Activated naive CD4-positive, alpha-beta T cell treated with anti-CD3 and anti-CD28 coated beads for 36 hours (primary cell): ENCODE measurements at places on chromosomes 16 and 17. TPM values are rescaled to one million over a fixed set of nuclear protein-coding genes. Genes with fewer than 3 reads are reported as not detected.

Gene CA7
- total RNA-seq = not detected

GRCh38 chr17:43822570-43823190 lies 10.3 kb downstream of the MPP3 start:
- no peak for DNase-seq

Gene MT4
- total RNA-seq = not detected

DNA sequence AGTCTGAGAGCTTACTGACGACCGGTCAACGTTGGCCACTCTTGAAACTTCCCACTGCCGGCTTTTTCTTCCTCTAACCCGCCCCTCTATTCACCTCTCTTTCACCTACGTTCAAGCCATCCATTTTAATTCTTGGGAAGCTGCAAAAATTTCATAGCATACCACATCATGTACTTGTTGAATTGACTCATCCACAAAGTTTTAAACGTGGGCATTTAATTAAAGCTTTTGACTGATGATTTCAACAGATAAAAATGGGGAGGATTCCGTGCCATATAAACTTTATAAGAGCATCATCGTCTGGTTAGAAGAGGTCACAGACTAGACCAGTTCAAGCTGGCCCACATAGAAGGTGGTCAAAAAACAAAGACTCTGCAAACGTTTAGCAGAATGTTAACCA lies 22.5 kb downstream of the VPS53 start:
- no peak for DNase-seq

Gene THAP11
- total RNA-seq = 20.6 TPM

GRCh38 chr16:77696149-77696548 lies 26.2 kb upstream of the NUDT7 start:
- DNase-seq = no peak

DNA sequence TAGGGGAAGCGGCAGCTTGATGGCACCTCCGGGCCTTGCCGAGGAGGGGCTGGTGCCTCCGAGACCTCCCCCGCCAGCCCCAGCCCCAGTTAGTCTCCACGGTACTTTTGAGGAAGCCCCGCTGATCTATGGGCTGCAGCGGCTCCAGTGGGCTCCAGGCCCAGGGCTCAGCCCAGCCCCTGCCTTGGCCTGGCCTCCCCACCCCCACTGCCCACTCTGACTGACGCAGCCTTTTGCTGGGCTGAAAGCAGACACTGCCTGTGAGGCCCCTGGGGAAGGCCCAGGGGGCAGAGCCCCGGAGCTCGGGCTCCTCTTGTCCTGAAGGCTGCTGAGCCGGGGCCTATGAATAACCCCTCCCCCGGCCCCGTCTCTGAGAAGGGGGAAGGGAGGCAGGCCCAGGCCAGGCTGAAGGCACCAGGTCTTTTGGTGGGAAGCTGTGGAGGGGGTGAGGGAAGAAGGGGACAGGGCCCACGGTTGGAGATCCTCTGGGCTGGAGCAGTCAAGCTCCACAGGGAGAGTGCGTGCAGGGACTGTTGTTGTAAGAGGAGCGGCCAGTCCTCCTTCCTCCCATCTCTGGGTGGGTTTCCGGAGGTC lies 7.5 kb upstream of the SMTNL2 start:
- DNase-seq = no peak

GRCh38 chr16:57009643-57010170 lies 20.4 kb downstream of the NLRC5 start:
- DNase-seq = no peak

GRCh38 chr17:15265131-15265530 lies at the start of gene PMP22:
Gene PMP22, minus strand, starts transcription at chr17:15265326. Its CDS starts 4,599 bp downstream, at chr17:15260727.
- DNase-seq = no peak

DNA sequence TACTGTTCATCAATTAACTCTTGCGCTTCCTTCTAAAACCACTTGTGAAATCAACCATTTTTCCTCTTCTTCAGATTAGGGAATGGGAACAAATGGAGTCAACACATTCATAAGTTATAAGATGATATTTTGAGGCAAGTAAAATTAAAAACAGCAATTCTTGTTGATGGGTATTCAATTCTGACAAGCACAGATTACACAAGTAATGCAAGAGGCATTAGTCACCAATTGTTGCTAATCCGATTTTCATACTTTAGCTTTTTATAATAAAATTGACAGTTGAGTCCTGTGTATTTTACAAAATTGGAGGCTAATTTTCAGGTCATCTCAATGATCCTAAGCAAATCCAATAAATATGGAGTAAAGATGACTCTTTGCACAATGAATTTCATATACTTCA lies 918.4 kb upstream of the SOX9 start:
- DNase-seq = no peak

Gene TIMP2
- total RNA-seq = 0.35 TPM

- no peak for DNase-seq
Observed at GRCh38 chr16:26710450-26710849, 356.3 kb upstream of the C16orf82 start.

GRCh38 chr16:2086812-2087747 lies 39.3 kb downstream of the TSC2 start:
- no peak for DNase-seq

GRCh38 chr16:67150047-67150832 lies 558 bp downstream of the B3GNT9 start:
- peak; percentile 51 for DNase-seq

Gene TP53TG3C
- not detected for total RNA-seq

DNA sequence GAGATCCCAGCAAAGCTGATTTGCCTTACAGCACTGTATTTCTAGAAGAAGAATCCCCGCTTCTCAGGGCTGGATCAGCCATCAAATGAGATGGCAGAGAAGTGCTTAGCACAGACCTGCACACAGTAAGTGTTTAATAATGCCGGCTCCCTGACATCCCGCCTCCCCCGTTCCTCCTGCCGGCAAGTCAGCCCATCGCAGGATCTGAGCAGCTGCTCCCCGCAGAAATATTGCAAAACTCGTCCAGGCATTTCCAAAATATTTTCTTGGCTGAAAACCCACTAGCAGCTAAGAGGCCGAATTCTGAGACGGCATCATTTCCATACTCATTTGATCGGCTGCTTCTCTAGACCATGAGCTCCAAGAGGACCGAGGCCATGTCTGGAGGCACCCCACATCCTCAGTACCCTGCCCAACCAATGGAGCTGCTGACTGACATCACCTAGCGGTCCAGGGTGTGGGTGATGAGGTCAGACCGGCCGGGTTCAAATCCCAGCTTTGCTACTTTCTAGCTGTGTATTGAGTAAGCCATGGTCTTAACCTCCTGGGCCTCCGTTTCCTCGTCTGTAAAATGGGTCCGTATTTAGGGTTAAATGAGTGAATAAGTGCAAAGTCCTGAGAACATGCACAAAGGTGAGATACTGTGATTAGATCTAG lies 251.5 kb downstream of the KATNIP start:
- no peak for DNase-seq

DNA sequence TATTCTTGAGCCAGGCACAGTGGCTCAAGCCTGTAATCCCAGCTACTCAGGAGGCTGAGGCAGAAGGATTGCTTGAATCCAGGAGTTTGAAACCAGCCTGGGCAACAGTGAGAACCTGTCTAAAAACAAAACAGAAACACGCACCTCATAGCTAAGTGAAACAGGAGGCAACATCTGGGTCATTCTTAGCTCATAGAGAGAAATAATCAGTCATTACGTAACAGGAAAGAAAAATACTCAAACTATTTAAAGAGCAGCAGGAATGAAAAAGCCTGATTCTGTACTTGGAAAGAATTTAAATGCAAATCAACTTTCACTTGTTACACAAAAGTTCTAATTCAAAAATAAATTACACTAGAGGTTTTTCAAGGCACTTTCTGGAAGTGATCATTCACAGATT lies 17.2 kb downstream of the CHCT1 start:
- no peak for DNase-seq

DNA sequence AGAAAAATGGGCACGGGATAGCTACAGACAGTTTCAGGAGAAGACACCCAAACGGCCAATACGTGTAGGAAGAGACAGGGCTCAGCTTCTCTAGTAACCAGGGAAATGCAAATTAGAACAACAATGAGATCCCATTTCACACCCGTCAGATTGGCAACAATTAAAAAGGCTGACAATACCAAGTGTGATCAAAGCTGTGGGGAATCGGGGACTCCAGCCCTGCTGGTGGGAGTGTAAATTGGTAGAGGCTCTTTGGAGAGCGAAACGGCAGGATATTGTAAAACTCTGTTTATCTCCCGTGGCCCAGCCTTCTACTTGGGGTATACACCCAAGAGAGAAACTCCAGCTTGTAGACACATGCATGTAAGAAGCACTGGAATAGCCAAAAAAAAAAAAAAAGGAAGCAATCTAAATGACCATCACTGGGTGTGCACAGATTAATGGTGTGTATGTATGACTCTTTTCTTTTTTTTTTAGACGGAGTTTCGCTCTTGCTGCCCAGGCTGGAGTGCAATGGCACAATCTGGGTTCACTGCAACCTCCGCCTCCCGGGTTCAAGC lies 27.5 kb downstream of the MYBBP1A start:
- no peak for DNase-seq

Gene EXOC3L1
- not detected for total RNA-seq

- DNase-seq = no peak
Observed at GRCh38 chr16:13999895-14000425, 71.2 kb upstream of the MRTFB start.

Gene FOXL1
- total RNA-seq = not detected

DNA sequence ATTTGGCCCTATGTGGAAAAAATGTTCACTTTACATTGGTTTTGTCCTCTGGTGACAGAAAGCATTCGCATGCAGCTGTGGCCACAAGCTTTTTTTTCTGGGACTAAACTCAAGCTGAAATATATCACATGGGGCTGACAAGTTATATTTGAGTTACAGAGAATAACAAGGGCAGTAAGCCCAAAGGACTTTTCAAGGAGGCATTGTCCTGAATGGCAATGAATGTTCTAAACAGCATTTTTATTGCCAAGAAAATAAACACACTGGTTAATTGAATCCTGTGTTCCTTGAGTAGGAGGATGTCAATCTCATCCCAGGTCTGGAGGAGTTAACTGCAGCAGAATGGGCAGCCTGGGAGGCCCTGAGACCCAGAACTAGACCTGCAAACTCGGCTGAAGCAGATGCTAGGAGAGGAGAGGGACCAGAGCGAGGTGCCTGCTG lies 114.5 kb downstream of the COPRS start:
- DNase-seq = no peak
